ENCODE measurements at places on chromosomes 5 and 9.

GRCh38 chr5:25764733-25765132 is 1120.0 kb upstream of the CDH10 start:
- no peak for DNase-seq

DNA sequence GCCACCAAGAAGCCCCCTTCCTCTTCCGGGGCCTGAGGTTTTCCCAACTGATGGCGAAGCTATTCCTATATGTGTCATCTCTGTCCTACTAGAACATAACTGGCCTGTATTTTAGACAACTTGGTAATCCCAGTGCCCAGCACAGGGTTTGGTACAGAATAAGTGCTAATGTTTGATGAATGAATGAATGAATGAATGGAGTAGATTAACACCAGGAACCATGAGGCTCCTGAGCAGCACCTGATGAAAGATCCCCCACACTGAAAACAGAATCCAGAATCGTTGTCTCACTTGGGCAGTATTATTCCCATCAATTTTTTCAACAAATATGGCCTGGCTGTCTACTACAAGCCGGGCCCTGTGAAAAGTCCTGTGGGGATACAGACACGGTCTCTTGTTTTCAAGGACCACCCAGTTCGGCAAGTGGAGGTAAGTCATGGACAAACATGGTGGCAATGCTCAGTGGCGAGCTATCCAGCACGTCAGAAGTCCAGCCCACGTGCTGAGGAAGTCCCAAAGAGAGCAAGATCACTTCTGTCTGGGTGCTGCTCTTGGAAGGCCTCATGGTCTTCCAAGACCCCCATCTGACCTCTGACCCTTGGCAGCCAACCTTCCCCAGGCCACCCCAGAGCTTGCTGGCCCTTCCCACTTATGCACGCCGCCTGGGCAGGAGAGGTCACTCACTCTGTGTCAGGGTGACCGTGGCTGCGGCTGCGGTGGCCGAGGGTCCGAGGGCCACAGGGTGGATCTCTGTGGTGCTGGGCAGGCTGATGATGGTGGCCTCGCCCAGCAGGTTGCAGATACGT is 1.0 kb downstream of the NAIF1 start:
- no peak for DNase-seq

- no peak for DNase-seq
These were observed 9.0 kb upstream of the PHF2 start for GRCh38 chr9:93567271-93567959.

DNA sequence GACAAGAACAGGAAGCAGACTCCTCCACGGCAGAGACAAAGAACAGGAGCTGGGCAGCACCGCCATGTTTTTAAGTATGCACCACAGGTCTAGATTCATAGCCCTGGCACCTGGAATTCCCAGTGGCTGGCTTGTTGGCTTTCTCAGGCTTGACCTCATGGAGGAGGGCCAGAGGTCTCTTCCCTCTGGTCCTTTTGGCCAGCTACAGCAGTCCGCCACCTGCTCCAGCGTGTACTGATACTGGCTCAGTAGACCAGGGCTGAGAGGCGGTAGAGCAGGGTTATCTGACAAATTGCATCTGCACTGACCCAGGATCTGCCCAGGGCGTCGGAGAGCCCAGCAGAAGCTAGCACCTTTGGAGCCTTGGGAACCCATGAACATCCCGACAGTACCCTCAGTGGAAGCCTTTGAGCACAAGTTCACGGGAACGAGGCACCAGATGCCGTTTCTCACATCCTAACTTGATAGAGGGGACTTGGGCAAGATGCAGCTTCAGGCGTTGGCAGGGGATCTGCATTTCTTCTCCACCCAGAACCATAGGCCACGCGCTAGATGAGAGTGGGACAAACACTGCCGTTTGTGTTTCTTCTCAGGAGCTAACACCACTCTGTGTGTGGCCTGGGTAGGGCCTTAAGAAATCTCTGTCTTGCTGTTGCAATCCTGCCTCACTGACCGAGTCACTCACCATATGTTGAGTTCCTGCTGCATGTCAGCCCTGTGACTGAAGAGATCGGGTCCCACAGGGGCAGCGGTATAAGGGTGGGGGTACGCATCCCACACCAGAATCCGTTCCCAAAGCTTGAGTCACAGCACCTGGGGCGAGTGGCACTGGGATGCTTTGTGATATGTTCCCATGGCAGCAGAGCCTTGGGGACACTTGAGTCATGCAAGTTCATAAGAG is 90.3 kb upstream of the OTULINL start:
- no peak for DNase-seq

DNA sequence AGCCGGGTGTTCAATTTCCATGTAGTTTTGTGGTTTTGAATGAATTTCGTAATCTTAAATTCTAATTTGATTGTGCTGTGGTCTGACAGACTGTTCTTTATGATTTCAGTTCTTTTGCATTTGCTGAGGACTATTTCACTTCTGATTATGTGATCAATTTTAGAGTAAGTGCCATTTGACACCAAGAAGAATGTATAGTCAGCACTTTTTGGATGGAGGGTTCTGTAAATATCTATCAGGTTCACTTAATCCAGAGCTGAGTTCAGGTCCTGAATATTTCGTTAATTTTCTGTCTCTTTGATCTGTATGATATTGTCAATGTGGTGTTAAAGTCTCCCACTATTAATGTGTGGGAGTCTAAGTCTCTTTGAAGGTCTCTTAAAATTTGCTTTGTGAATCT is 944.9 kb downstream of the TLE4 start:
- no peak for DNase-seq

DNA sequence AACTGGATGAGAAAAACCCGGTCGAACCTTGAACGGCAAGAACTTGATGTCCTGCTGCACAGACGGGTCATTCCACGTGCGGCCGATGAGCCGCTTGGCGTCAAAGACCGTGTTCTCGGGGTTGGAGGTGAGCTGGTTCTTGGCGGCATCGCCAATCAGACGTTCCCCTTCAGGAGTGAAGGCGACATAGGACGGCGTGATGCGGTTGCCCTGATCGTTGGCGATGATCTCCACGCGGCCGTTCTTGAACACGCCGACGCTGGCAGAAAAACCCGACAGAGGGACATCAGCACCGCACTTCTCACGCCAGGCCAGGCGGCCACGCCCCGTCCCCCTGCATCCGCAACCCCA is 519 bp downstream of the HSPA5 start:
- no peak for DNase-seq

DNA sequence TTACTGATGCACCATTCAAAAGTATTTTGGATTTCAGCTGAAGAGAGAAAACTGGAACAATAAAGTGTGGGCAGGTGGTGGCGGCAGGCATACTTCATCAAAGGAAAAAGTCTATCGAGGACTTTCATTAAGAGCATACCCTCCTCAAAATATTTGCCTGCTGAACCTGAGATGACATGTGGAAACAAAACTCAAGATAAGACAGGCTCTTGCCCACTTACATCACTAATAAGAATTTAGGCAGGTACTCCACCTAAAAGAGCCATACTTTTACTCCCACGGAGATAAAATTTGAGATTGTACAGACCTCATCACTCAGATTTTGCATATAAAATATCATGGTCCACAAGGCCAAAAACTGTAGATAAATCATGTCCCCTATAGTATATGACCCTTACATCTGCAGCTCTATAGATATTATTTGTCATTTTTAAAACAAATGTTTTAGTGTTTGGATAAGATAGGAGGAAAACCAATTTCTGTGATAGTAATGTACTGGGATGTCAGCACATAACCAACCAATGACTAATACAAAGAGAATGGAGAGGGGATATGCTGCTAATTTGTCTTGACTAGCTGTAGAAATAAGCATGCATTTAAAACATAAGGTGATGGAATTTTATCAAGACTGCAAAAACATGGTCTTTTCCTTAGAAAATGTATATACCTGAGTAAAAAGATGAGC is 730.6 kb upstream of the ZNF608 start:
- DNase-seq, result peak; percentile 35

DNA sequence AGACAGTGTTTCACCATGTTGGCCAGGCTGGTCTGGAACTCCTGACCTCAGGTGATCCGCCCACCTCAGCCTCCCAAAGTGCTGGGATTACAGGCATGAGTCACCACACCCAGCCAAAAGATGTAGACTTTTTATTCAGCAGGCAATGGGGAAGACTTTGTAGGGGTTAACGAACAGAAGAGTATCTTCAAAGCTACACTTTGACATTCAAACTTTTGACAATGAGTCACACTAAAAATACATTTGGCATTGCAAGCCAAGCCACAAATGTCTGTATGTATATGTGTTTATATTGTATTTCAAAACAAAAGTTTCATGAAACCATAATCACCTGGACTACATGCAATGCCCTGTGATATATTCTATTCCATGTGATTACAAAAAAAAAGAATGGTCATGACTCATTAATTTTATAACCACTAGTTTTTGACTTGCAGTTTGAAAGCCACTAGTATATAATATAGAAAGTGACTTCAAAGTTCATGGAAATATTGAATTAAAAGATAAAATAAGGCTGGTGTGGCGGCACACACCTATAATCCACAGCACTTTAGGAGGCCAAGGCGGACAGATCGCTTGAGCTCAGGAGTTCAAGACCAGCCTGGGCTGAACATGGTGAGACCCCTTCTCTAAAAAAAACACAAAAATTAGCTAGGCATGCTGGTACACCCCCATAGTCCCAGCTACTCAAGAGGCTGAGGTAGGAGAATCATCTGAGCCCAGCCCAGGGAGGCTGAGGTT is 8.3 kb downstream of the DIMT1 start:
- no peak for DNase-seq

- DNase-seq, result no peak
These were observed 70.2 kb upstream of the CTSL start for GRCh38 chr9:87655731-87656130.

GRCh38 chr9:16043756-16044578 is 491.1 kb downstream of the CCDC171 start:
- no peak for DNase-seq

DNA sequence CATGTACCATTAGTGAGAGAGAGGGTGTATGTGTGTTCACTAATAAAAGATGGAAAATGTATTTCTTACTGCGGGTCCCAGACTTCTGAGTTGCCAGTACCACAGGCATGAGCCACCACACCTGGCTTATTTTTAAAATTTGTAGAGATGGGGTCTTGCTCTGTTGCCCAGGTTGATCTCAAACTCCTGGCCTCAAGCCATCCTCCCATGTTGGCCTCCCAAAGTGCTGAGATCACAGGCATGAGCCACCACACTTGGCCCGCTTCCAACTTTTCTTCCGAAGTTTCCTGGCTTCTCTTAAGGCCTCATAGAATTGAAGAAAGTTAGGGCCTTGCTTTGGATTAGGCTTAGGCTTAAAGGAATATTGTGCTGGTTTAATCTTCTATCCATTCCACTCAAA is 40.4 kb upstream of the F2RL2 start:
- no peak for DNase-seq

DNA sequence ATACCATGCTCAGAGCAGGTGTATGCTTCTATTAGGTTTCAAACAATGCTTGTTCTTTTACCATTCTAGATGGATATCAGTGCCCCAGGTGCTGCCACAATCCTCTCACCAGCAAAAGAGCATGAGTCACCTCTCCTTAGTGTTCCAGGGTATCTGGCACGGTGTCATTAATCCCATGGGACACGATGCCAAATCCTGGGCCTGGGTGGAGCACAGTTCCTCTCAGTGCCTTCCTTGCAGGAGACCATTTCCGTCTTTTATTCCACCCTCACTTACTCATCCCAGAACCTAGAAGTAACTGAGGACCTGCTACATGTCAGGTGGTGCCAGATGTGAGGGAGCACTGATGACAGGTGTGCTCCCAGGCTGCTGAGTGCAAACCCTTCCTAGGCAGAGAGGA is 1.3 kb upstream of the OR13J1 start:
- DNase-seq, result peak; percentile 76

- DNase-seq, result no peak
These were observed 107.5 kb downstream of the NREP start for GRCh38 chr5:111649516-111649915.

GRCh38 chr5:14268738-14269137 is 125.6 kb downstream of the TRIO start:
- no peak for DNase-seq

DNA sequence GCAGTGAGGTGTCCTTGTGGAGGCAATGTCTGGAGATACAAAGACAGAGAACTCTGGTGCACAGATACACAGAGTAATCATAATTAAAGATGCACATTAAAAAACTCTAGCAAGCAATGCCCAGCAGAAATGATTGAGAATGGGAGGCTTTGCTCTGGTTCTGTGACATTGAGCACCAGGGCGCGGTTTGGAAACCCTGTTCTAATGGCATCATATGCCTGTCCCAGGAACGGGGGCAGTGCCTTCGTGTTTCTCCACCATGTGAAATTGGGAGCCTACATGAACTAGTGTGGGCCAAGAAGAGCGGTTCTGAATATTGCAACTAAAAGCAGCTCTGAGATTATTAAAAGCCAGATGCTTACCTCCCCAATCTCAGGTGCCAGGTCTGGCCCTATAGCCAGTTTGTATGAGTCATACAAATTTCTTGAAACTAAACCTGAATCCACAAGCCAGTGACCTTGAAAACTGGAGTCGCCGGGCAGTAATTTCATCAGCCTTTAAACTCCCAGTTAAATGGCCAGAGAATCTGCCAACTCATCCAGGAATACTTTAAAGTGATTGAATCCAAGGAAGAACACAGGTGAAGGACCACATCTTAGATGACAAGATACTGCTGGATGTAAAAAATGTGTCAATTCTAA is 22.2 kb upstream of the CTSL start:
- DNase-seq, result no peak

DNA sequence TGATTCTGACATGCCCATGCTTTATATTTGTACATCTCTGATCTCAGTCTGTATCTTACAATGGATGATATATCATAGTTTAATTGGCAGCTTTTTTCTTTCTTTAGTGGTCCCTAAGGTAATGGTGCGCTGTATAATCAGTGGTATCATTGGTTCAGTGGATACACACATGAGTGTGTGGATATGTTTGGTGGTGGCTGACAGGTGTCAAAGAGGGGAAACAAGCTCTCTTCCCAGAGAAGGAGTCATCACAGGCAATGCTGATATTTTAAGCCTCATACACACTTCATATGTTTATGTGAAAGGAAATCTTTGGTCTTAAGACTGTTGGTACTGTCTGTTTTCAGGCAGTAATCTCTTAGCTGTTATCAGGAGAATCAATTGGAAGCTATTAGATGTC is 52.1 kb upstream of the KIAA1958 start:
- DNase-seq, result no peak

GRCh38 chr5:63483338-63483737 is 478.9 kb downstream of the HTR1A start:
- no peak for DNase-seq

DNA sequence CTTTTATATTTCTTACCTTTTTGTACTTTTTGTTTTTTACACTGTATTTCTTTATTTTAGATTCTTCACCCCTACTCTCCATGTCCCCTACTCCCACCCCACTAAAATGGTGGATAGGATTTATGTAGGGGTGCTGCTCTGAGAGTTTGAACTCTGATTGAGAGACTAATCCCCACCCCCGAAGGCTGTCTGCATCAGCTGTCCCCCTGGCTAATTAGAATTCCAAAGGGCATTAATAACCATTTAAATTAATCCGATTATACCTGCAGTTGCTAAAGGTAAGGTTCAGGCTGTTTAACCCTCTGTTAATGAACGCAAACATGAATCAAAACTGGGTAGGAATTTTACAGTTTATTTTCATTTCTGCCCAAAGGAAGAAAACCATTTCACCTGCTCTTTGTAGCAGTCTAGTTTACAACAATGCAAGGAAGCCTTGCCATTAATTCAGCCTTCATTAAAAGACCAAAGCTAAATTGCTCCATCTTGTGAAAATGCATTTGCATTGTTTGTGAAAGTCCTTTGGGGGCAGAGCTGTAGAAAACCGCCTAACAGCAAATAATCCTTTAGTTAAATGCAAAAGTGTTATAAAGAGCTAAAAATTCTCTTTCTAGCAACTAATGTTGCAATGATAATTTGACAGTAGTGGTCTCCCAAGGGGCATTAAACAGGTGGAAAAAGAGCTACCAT is 71.2 kb downstream of the ZCCHC7 start:
- no peak for DNase-seq

- no peak for DNase-seq
These were observed 41.1 kb downstream of the NSUN2 start for GRCh38 chr5:6591671-6592288.

All from RWPE1 (cell line).